ENCODE measurements at places on chromosomes 3 and 15.

DNA sequence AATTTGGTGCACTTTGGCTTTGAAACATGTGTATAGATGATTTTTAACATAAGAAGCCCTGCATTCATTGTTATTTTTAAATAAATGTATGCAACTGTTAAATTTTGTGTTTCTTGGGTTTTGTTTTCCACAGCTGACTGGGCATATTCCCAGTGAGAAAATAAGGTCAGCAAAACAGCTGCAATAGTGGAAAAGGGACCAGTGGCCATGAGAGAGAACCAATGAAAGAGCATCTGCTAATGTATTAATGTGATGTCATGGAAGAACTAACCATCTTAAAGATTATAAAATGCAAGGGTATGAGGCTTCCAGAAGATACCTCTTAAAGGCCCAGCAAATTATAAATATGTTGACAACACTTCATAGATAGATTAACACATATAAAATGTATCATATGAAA lies 31.0 kb upstream of the KBTBD12 start:
- DNase-seq, result no peak

GRCh38 chr3:133274477-133274876 lies 125.4 kb upstream of the BFSP2 start:
- no peak for DNase-seq

- no peak for DNase-seq
These were observed 74.6 kb downstream of the UBE2E2 start for GRCh38 chr3:23277688-23278087.

DNA sequence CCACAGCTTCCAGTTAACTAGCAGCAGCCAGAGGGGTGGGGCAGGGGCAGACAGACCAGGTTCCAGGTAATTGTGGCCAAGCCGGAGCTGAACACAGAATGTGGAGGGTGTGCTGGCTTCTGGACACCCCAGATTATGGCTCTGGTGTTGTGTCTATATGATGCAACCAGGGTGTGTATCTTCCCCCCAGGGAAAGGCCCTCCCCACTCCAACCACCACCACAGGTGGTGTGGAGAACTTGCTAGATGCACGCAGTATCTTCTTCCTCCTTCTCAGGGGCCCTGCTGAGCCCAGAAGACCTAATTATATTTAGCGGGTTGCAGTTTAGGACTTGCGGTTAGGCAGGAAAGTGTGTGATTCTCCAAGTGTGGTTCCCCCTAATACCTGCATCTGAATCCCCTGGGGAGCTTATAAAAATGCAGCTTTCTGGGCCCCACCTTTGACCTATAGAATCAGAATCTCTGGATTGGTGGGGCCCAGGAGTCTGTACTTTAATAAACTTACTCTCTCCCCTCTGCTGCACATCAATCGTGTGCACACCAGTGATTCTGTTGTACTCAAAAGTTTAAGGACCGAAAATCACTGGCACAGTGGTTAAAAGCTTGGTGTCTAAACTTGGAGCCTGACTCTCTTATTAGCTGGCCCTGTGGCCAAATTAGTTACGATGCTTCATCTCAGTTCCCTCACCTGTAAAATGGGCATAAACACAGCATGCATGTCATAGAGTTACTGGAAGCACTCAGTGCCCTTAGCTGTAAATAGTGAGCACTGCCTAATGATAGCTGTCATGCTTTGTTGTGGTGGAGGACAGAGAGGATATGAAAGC lies 379.1 kb upstream of the PROK2 start:
- no peak for DNase-seq

- no peak for DNase-seq
These were observed 103.6 kb upstream of the ICE2 start for GRCh38 chr15:60582370-60583036.

DNA sequence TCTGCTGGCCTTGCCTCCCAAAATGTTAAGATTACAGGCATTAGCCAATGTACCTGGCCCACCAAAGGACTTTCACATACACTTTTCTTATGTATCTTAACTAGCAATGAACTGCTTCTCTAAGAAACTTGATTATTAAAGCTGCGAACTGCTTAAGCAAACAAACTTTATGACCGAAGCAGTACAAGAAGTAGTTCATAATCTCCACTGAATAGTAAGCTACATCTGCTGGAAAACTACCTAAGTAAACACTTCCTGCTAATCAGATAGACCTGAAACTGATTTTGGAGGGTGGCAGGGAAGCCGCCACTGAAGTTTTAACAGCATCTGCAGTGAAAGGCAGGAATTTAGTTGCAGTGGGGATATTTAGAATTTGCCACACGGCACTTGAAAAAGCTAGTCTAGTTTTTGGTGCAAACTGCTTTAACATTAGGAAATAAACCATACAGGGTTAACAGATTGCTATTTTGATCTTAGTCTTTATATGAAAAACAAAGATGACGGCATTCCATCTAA lies 8.1 kb downstream of the HYPK start:
- DNase-seq, result no peak

- DNase-seq, result no peak
These were observed 11.7 kb downstream of the ISG20 start for GRCh38 chr15:88650556-88650955.

GRCh38 chr3:184479426-184480126 lies 82.0 kb upstream of the EPHB3 start:
- DNase-seq, result no peak

DNA sequence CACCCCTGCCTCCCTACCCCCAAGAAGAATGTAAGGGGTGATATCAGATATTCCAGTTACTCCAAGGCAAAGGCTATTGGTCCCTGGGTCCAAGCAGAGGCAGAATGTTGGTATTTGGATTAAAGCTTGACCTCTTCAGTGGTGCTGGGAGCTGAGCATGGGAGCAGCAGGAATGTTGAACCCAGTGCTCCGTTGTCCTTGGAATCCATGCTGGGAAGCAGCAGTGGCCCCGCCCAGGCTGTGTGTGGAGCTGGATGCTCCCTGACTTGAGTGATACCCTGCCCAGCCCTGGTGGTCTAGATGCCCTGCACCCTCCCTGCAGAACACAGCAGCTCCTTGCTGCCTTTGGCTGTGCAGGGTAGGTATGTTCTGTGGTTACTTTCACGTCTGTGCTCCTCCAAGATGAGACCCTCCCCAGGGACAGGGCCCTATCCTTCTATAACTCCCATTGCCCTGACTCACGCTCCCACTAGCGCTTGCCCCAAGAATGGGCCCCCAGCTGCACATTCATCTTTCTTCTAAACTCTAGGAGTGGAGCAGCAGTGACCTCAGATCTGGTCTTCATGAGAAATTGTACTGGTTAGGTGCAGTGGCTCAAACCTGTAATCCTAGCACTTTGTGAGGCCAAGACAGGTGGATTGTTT lies 35.1 kb downstream of the UMPS start:
- no peak for DNase-seq

DNA sequence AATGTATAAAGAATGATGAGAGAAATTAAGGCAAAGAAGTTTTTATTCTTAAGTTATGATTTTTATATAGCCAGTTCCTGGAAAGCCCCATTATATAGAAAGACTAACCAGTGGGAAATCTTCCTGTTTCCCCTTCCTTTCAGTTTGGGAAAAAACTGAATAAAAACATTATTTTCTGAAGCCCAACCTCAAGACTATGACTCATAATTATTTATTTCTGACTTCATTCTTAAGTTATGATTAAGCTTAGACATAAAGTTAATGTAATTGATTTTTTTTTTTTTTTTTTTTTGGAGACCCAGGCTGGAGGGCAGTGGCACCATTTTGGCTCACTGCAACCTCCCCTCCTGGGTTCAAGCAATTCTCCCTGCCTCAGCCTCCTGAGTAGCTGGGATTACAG lies 55.8 kb downstream of the TRPC1 start:
- DNase-seq, result no peak

- no peak for DNase-seq
These were observed 16.8 kb downstream of the NOX5 start for GRCh38 chr15:69031013-69032001.

DNA sequence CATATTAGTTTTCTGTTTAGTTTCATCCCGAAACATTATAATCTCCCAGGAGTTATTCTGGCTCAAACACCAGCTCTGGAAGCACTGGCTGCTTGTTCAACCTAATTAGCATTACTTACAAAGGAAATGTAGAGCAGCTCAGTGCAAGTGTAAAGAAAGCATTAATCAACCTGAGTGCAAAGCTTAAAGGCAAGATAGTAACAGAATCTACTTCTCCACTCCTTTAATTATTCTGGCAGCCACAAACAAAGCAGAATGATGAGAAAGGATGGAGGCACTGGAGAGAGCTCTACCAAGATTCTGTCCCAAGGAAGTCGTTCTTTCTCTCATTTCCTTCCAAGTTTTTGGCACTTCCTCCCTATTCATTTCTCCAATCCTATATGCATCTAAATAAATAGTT lies 1384.0 kb downstream of the ZPLD1 start:
- no peak for DNase-seq

GRCh38 chr3:183466575-183466974 lies 38.2 kb upstream of the MCF2L2 start:
- DNase-seq, result no peak

GRCh38 chr15:38864122-38864521 lies 299.5 kb upstream of the RASGRP1 start:
- no peak for DNase-seq

GRCh38 chr3:128111147-128111546 lies 12.5 kb downstream of the RUVBL1 start:
- DNase-seq, result no peak

- no peak for DNase-seq
These were observed 186.3 kb downstream of the SATB1 start for GRCh38 chr3:18238746-18239331.

DNA sequence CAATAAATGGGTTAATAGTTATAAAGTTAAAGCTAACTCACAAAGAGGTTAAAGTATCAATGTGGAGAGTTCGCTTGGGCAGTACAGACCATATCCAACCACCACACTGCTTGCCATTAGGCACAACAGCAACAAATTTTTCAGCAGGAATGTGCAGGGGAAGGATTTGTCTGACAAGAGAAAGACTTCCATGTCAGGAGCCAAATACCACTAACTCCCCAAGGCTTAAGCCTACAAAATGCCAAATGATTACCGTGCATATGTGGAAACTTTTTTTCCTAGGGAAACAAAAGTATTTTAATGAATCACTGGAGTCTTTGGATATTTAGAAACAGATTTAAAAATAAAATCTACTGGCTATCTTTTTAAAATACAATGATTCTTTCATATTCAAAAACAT lies 8.1 kb downstream of the VGLL3 start:
- no peak for DNase-seq

DNA sequence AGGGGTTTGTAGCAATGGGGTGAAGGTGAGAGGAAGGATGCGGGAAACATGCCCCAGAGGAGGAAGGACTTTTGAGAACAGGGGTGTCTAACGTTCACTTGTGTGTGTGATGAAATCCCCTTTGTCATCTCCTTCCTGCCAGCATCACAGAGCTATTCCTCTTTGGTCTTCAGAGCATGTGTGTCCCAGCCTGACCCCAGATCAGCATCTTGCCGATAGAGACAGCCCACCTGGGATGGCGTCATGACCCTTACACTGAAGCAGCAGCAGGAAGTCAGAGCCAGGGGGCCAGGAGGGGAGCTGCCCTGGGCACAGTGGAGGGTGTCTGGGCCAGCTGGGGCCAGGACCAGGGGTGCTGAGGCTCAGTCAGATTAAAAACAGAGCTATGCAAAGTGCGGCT lies 29.9 kb upstream of the GRIP2 start:
- no peak for DNase-seq

DNA sequence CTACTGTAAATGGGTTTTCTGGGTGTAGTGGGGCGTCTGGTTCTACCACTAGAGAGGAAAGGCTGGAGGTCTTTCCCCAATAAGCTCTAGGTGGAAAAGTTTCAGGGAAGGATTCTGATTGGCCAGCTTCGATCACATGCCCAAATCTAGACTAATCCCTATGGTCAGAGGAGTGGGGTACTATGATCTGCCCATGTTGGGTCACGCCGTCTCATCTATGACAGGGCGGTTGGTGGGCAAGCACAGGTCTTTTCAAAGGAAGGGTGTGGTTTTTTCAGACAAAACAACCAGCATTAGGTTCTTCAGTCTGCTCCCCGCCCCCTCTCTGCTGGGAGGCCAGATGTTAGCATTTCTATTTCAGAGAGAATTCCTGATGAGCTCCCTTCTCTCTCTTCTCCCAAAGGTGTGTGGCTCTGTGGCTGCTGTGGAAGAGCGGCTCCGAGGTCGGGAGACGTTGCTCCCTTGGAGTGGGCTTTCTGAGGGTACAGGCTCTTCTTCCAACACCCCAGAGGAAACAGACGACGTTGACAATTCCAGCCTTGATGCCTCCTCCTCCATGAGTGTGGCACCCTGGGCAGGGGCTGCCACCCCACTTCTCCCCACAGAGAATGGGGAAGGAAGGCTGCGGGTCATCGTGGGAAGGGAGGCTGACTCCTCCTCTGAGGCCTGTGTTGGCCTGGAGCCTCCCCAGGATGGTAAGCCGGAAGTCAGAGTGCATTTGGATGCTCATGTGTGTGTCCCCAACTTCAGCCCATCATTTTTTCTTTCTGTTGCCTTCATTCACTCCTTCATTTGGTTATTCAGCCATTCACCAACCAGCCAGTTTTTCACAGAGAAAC lies 9.7 kb upstream of the TATDN2 start:
- no peak for DNase-seq

- DNase-seq, result no peak
These were observed 942.8 kb upstream of the CFAP20DC start for GRCh38 chr3:59992578-59992977.

DNA sequence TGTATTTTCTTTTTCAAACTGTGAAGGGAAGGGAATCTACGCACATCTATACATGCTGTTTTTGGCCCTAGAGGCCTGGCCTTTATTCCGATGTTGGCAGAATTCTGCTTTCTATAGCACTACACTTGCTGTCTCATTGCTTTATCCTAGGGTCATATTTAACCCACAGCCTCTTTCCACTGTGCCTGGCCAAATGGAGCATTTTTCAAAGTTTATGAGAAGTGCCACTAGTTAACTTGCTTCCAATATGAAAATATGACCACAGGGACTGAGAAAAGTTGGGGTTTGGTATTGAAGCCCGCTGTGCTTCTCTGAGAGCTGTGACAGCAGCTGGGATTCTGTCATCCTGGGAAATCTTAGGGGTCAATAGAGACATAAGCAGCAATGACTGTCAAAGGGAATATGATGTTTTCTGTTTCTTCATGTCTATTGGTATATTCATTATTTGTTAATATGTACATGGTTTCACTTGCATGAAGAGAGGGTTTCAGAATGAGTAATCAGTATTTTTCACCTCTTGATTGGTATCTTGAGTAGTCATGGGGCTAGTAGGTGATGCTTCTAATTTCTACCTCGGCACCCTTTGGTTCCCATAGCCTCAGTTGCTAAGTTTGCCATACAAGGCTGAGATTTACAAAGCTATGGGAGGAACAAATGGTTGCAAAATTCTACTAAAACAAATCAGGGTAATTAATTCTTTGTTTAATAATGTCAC lies 275.8 kb upstream of the RBMS3 start:
- no peak for DNase-seq

DNA sequence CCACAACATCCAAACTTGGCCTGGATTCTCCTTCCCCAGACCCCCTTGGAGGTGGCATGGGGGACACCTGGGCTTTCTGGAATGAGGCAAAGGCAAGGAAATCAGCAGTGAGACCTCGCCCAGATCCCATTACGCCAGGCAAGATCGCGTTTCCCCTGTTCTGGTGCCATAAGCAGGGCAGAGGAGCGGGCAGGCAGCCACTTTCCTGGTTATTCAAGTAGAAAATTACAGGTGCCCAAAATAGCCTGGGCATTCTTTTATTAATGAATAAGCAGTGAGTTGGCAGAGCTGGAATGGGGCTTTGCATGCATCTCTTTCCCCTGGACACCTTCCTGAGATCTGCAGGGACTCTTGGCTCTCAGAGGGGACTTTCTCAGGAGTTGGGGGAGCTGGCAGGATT lies 31.5 kb upstream of the FAM107A start:
- DNase-seq, result no peak
